ENCODE measurements at places on chromosomes 6 and 20. TPM values are rescaled to one million over a fixed set of nuclear protein-coding genes. Genes with fewer than 3 reads are reported as not detected.

GRCh38 chr20:22368235-22368634 is 216.1 kb downstream of the FOXA2 start:
- no peak for DNase-seq

Gene CDSN
- not detected for total RNA-seq

DNA sequence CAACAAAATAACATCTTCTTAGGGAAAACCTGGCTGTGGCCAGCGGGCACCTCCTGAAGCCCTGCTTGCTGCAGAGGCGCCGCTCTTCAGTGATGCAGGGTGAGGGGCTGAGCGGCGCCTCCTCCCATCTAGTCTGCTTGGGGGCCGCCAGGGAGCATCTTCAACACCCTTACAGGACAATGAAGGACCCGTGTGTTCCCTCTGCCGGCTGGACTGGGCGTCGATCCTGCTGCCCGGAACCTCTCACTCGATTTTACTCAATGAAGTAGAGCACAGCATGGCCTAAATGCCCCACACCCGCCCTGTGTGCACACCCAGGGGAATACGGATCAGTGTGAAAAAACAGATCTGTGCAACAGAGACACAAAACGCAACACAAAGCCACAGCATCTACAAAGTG is 28.5 kb upstream of the MPC1 start:
- DNase-seq, result no peak

GRCh38 chr6:16146527-16146955 is 17.7 kb downstream of the MYLIP start:
- no peak for DNase-seq

DNA sequence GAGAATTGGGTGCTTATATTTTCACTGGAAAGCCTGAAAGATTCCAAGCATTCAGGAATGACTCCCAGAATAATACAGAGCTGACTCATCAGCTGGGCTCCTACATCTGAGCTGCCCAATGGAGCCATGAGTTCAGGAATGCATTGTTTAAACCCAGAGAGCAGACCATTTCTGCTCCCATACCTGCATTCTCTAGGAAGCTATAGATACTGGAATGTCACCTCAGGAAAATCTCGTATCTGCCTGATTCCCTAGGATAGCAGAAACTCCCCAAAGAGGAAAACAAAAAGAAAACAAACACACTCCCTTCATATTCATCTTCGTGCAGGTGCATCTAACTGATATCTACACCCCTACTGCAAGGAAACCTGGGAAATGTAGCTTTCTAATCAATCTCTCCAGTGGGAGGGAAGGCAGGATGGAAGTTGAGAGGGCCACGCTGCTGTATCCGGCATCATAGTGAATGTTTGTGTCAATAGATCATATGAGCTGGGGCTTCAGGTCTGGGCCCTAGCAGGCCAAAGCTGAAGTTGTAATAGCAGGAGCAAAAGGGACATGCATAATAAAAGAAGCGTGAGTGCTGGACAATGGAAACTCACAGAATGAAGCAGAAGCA is 8.2 kb upstream of the SLC2A12 start:
- no peak for DNase-seq

DNA sequence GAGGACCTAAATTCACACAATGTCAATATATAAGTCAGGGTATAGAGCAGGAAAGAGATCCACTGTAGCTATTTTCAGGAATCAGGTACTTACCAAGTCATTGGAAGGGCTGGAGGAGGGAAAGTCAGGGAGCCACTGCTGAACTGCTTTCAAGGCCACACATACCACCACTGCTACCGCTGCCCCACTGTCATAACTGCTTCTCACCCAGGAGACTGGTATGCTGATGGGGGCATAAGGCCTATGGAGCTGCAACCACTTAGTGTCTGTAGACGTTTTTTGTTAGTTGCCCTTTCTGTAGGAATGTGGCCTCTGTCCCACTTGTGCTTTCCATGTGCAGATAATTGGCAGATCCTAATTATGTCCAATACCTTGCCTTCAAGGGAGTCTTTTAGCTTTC is 5.4 kb downstream of the SMAP1 start:
- DNase-seq, result no peak

- no peak for DNase-seq
These were observed 38.0 kb downstream of the TMEM170B start for GRCh38 chr6:11575408-11576033.

Gene CCM2L
- not detected for total RNA-seq

DNA sequence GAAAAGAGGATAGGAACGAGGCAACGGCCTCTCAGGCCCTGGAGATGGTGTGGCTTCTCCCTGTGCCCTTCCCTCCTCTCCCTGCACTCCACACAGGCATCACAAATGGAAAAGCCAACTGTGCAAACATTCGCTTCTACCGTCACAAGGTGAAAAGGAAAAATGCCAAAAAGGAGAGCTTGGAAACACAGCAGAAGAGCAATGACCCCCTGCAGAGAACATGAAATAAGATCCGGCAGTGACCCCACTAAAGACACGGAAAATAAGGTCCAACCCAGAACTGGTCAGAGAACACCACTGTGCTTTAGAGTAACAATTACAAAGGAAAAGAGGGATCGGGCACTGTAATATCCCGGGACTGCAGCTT is 63.0 kb downstream of the SLC22A23 start:
- DNase-seq, result no peak

- DNase-seq, result no peak
These were observed 174.0 kb upstream of the FOXQ1 start for GRCh38 chr6:1137849-1138248.

DNA sequence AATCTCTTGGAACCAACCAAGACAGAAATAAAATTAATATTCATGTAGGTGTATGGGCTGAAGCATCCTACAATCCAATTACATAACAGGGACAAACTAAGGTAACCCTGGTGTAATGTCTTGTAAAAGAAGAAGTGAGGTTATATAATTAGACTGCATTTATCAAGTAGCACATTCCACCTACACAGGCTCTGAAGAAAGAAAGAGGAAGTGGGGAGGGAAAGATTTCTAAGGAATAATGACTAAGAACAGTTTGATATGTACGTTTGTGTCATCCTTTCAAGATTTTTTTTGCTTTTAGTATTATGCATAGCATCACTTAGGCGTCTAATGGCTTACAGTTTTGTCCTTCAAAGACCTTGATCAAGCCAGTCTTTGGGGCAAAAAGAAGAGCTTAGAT is 139.7 kb downstream of the PLCB1 start:
- no peak for DNase-seq

DNA sequence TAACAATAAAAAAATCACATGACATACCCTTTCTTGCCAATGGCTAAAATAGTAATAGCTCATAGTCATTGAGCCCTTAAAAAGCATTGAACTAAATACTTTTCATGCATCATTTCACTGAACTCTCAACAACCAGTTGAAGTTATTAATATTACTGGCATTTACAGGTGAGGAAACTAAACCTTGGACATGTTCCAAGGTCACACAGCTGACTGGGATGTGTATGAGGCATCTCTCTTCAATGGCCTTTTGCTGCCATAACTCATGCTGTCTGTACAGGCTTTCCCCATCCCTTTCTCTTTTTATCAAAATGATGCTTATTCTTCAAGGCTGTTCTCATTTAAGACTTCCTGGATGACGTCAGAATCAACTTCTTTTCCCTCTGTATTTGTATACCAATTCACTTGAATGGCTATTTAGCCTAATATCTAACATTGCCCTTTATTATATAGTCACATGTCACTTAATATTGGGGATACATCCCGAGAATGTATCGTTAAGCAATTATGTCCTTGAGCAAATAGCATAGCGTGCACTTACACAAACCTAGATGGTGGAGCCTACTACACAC is 476.4 kb downstream of the KIF16B start:
- DNase-seq, result no peak

DNA sequence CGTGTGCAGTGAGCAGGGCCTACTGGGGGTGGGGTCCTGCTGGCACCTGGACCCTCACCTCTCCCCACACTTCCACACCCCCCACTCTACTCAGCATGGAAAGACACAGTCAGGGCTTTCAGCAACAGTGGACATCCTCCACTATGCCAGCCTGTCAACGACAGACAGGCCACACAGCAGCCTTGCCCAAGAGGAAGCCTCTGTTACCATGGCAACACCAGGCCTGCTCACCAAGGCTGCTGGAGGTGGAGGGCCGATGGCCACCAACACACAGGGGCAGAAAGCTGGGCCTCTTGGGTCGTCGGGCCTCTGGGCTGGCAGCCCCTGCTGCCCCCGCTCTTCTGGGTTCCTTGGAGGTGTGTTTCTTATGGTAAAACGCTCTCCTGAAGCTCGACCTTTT is 13.6 kb downstream of the BNIP5 start:
- no peak for DNase-seq

- no peak for DNase-seq
These were observed 256.8 kb downstream of the PHACTR1 start for GRCh38 chr6:12973386-12973785.

- no peak for DNase-seq
These were observed 5.6 kb upstream of the CNPY3 start for GRCh38 chr6:42923666-42924065.

Data from CD8-positive, alpha-beta T cell (primary cell).